ENCODE measurements at places on chromosomes 4 and X.

DNA sequence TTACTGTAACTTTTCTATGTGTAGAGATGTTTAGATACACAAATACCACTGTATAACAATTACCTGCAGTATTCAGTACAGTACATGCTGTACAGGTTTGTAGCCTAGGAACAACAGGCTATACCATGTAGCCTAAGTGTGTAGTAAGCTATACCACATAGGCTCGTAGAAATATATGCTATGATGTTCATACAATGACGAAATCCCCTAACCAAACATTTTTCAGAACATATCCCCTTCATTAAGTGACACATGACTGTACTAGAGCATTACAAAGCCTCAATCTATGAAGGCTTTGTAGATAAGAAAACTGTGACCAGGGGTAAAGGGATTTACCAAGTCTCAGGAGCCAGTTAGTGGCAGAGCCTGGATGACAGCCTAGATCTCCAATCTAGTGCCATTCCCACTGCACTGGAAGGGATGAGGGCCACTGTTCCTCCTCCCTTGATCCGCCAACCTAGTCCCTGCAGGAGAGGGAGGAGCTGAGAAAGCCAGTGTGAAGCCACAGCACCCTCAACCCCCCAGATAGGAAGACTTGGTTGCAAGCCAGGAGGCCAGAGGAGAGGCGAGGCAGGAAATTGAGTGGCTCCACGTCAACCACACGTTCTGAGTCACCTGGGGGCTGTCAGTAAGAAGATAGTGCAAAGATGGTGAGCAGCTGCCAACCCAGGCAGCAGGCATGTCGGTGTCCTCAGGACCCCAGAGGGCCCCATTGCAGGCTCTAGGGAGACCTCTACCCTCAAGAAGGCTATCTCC, 227.7 kb downstream of the BCOR start:
- DNase-seq = no peak

DNA sequence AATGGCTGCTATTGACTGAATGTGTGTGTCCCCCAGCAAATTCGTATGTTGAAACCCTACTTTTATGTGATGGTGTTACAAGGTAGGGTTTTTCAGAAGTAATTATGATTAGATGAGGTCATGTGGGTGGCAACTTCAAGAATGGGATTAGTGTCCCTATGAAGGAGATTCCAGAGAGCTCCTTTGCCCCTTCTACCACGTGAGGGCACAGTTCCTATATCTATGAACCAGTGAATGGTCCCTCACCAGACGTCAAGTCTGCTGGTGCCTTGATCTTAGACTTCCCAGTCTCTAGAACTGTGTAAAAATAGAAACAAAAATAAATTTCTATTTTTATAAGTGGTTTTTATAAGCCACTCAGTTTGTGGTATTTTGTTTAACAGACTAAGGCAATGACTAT, 1137.6 kb upstream of the IGFBP7 start:
- peak; percentile 1 for DNase-seq

DNA sequence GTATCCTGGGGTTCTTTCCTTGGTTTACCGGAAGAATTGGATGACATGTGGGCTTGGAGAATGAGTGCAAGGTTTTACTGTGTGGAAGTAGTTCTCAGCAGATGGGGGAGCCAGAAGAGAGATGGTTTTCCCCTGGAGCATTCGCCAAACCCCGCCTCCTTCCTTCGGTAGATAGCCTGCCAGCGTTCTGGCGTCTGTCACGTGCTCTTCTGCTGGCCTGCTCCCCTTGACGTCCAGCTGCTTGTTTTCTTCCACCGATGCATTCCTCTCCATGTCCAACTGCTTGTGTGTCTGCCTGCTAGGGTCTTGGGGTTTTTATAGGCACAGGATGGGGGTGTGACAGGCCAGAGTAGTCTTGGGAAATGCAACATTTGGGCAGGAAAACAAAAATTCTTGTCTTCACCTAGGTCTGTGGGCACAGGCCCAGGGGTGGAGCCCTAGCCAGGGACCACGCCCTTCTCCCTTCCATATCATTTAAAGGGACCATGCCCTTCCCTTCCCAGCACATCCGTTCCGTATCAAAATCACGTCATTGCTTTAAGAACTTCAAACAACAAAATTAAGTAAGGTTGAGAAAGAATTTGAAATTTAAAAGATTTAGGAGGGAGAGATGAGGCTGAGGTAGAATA, 538.7 kb upstream of the SMIM31 start:
- no peak for DNase-seq

GRCh38 chrX:56783996-56784620, 55.1 kb downstream of the NBDY start:
- no peak for DNase-seq

GRCh38 chr4:4677556-4678522, 136.0 kb upstream of the STX18 start:
- no peak for DNase-seq

DNA sequence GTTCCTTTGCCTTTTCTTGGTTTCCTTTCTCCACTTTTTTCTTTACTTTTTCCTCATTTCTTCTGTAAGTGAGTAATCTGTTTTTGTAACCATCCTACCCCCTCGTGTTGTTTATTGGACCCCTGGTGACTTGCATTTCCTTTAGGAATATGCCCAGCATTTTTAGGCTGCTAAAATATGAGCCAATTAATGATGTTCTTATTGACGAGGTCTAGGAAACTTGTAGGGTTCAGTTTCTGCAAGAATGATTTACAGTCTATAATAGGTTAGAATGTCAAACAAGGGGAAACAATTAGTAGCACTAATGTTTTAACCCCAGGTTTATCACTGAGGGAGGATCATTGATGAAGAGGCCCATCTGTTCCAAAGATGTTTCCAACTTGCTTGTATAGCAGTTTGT, 79.0 kb downstream of the CPE start:
- DNase-seq = no peak

DNA sequence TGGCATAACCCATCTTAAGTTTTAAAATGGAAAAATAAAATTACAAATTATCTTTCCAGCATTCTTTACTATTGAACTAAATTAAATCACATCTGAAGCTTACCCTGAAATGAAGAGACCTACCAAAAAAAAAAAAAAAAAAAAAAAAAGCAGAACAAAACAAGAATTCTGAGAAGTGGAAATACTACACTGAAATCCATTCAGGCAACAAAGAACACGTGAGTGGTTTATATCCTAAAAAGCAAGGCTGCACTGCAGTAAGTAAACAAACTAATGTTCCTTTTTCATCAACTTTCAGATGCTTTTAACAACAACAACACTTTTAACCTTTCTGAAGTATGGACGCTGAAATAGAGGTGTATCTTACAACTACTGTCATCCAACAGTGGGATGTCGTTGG, 7.5 kb downstream of the FRYL start:
- no peak for DNase-seq

- DNase-seq = no peak
Measured at GRCh38 chr4:183986291-183986970, 81.3 kb downstream of the STOX2 start.

- no peak for DNase-seq
Measured at GRCh38 chr4:62474802-62475201, 1274.7 kb downstream of the ADGRL3 start.

DNA sequence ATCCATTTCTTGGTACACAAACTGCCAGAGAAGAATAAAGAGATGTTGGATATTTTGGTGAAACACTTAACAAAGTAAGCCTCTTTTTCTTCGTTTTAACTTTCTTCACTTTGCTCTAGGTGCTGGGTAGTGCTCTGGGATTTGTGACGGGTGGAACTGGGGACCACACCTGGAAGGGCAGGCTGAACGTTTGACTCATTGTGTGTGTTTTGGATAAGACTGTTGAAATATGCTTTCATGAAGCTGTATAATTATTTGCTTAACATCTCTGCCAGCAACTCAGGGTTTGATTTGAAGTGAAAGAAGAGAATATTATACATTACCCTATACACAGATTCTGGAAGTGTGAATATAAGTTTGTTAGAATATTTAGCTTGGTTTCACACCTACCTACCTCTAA, 233.2 kb downstream of the ARHGAP10 start:
- DNase-seq = no peak

DNA sequence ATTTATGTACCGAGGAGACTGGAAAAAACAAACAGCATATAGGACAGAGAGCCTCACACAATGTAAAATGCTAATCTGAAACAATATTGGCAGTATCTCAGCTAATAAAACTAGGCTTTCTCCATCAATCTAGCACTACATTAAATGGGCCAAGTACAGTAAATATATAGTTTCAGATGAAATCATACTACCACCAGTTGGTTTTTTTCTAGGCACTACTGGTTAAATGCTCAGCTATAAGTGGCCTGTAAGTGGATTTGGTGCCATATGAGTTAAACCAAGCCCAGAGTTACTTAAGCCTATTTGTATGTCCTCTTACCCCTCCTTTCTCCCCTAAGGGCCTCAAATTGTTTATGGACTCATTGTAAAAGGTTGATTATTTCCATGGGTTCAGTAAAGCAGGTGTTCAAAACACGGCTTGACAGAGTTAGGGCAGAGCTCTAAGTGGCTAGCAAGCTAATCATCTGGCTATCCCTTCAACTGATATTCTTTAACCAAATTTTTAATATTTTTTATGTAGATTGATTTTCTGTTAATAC, 57.5 kb downstream of the FAM13A start:
- no peak for DNase-seq

GRCh38 chr4:15758294-15758693, 19.8 kb upstream of the CD38 start:
- DNase-seq = no peak

Data from NCI-H460 (cell line).